Stimulated activated CD8-positive, alpha-beta memory T cell treated with anti-CD3 and anti-CD28 coated beads, Interleukin-4, amount 100 ng/mL, for 4 hours (primary cell): ENCODE measurements at places on chromosomes 6 and 20.
A peak's percentile ranks its signal among the peaks of the same experiment; 100 is the strongest.

DNA sequence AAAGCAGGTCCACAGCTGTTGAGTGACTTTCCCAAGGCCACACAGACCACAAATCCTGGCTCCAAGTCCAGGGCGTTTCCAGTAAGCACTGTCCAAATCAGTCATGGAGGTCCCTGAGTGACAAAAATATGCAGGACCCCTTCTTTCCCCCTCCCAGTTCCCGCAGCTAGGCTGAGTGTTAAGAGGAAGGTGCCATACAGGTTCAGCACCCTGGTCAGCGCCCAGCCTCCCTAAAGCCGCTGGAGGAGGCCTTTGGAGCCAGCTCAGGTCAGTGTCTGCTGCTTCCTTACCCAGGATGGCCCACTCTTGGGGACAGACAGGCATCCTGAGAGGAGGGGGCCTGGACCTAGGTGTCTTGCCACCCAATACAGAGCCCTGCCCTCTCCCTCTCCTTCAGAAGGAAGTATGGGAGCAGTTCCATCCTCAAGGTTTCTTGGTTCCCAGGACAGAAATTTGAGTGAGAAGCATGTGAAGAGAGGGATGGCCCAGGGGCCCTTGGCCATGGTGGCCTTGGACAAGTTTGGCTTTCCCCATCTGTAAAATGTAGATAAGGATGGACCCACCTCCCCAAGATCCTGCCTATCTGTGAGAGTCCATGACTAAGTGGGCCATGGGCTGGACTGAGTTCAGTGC, 13.2 kb downstream of the TMEM74B start:
- no peak for DNase-seq

GRCh38 chr6:142210606-142211005, 63.5 kb downstream of the VTA1 start:
- no peak for DNase-seq

- DNase-seq = no peak
These were observed 118.0 kb upstream of the MARCKS start for GRCh38 chr6:113739041-113739655.

- no peak for DNase-seq
These were observed 47.7 kb upstream of the ENPP5 start for GRCh38 chr6:46218457-46218856.

DNA sequence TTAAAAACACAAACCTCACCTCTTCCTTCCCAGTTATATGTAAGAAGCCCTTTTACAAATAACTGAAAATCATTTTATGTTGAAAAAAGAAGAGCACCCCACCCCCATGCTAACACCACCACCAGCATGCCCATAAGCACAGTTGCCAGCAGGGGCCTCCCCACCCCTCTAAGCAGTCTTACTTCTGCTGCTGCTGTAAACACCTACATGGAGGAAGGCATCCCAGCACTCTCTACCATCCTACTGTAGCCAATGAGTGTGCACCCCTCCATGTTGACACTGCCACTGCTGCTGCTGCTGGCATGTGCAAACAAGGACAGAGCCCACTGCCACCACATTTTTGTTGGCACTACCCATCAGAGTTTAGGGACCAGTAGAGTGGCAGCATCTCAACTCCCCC, 49.6 kb upstream of the PHIP start:
- no peak for DNase-seq

DNA sequence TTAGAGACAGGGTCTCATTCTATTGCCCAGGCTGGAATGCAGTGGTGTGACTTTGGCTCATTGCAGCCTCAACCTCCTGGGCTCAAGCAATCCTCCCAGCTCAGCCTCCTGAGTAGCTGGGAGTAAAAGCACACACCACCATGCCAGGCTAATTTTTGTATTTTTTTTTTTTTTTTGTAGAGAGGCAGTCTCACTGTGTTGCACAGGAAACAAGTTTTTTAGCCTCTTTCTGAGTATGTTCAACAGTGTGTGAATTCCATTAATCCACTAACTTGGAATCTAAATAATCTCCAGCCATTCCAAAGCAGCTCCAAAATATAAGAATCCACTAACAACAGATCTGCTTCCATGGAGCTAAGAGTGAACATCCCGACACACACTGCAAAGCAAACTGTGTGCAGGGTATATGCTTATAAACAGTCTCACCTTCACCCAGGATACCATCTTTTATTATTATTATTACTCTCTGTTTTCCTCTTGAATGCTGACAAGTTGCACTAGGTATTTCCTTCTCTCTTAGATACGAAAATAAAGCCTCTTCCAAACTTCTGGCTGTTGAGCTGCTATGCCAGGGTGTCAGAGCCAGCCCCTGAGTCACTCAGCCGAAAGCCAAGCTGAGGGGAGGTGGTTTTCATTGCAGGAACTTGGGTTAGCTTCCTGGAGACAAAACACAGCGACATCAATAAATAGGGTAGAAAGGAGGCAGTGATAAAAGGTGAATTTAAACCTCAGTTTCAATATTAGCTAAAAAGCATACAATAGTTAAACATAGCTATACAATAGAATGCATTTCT, 264.9 kb downstream of the HIVEP2 start:
- no peak for DNase-seq

DNA sequence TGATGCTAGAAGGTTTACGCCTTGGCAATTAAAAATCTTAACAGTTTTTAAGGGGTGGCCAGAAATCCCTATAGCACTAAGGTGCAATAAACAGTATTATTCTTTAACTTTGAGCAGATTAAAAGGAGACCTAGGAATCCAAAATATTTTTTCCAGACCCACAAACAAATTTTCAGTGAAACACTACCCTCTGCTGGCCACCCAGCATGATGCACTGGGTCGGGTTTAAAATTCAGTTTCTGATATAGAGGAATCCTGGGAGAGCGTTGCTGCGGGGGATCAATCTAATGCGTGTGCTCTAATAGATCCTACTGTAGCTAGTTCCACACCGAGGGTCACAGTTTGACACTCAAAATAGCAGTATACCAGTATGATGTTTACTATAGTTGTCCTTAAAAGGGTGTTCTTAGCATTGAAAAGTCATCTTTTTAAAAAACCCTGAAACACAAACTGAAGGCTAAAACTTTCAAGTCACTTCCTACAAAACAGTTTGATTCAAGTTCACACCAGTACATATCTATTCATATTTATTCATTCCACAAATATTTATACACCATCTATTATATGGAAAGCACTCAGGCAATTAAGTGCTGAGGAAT, 10.2 kb downstream of the UBE3D start:
- no peak for DNase-seq

GRCh38 chr20:46132705-46133120, 14.6 kb downstream of the CD40 start:
- DNase-seq = peak; percentile 20

- DNase-seq = no peak
These were observed 23.5 kb downstream of the PLAGL2 start for GRCh38 chr20:32183947-32184635.

- no peak for DNase-seq
These were observed 153.3 kb upstream of the SNX9 start for GRCh38 chr6:157669747-157670216.

DNA sequence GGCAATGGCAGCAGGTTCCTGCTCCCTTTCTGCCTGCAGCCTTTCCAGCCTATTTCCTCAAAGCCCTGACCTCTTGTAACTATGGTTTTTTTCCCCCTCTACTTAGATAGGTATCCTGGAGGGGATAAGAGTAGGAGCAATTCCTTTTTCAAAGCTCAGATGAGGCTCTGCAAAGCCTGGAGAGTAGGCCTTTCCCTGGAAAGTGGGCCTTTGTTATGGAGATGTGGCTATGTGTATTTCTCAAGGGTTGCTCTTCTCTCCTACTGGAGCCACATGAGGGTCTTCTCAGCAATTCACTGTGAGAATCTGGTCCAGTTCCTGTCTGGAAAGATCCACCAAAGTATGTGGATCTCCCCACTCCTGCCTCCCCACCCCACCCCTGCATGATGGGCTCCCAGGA, 96.0 kb downstream of the DTD1 start:
- DNase-seq = no peak

- DNase-seq = no peak
These were observed 55.0 kb downstream of the ALDH5A1 start for GRCh38 chr6:24549674-24550353.

DNA sequence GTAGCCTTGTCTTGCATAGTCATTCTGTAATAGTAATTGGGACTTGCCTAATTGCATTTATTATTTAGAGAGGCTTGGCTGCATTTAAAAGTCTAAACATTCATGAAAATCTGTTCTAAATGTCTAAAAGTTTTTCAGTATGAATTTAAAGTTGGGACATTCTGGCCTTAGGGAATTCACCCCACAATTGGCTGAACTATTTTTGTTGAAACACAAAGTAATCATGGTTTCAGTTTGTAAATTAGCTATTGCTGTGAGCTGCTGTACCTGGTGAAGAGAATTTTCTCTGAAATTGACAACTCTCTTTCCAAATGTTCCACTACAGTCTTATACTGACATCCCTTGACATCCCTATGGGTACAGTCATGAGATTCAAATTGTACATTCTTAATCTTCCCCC, 253.0 kb downstream of the FARS2 start:
- DNase-seq = no peak

DNA sequence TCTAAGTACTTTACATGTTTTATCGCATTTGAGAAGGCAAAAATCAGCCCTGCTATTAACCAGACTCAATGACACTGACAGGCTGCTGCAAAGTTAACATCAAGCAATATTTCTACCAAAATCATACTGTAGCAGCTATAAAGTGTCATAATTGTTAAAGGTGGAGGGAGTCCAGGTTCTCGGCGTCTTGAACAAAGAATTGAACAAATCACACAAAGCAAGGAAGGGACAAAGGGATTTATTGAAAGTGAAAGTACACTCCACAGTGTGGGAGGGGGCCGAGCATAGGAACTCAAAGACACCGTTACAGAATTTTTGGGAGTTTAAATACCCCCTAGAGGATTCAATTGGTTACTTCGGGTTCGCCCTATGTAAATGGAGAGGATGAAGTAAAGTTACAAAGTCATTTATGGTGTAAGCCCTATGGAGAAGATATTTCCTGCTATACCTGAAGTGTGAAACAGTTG, 12.9 kb upstream of the ZNF391 start:
- DNase-seq = no peak

DNA sequence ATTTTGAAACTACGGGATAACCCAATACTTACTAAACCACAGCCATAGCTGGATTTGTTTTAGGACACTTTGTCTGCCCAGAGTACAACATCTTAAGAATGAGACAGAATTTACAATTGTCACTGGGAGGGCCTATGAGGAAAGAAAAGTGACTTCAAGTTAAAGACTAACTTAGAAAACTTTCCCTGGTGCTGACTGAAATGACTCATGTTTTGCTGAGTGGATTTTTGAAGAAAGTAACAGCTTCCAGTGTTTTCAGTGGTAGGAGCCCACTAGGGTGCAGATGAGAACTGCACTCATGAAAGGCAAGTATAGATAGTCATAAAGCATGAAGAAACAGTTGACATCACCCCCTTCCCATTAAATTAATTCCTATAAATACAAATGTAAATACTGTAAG, 988.2 kb upstream of the MAP3K7 start:
- DNase-seq = no peak

DNA sequence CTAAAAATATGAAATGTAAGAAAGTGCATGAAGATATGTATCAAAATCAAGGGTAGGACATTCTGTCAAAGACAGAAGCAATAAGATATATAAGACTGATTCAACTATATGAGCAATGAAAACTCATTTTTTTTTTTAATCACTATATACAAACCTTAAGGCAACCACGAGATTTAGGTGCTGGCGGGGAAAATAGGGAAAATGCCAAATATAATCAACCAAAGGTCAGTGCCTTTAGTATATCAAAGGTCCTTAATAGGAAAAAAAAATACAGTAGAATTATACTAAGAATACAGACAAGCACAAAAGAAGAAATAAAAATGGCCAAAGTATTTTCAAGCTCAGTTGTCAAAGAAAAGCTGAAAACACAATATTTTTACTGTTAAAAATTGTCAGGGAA, 24.1 kb downstream of the SUPT3H start:
- no peak for DNase-seq

DNA sequence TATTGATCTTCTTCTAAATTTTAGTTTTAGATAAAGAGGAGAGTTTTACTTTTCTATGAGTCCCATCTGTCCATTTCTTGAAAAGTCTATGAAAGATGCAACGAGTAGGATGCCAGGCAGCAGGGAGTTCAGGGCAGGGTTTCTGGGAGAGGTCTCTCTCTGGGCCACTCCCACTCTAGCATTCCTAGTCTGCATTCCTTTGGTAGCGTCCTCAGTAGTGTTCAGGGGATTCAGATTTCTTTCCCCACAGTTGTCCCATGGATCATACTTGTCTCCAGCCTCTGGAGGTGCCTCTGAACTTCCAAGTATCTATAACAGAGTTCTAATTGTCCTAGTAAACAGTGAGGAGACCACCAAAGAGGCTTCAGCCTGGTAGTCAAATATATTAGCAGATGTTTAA, 225.3 kb downstream of the RIMS1 start:
- no peak for DNase-seq

DNA sequence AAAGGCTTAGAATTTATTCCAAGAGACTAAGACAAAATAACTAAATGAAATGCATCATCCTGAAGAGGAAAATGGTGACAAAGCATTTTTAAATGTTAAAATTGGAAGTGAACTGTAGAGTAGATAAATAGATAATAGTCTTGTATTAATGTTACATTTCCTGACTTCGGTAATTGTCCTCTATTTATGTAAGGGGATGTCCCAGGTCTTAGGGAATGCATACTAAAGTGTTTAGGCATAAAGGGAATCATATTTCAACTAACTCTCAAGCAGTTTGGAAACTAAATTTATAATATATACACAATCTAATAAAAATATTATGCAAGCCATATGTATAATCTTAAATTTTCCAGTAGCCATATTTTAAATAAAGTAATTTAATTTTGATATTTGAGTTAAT, 159.3 kb downstream of the WDR27 start:
- DNase-seq = no peak

GRCh38 chr20:34888468-34888867, 12.1 kb downstream of the ACSS2 start:
- no peak for DNase-seq

DNA sequence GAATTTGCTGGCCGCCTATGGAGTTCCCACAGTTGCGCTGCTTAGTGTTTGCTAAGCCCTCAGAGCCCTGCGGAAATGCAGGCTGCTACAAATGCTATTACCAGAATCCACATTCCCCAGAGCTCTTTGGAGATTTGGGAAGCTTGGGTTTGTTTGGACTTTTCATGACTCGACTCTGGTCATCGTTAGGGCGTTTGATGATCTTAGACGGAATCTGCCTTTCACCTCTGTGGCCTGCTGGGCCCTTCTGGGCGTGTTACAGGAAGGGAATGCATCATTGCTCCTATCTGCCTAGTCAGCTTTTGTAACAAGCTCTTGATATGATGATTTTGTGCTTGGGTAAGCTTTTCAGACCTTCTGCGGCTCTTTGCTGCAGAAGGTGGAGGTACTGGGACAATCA, 50.8 kb downstream of the EYA2 start:
- DNase-seq = no peak

GRCh38 chr6:134352786-134353480, 35.0 kb upstream of the SGK1 start:
- DNase-seq = no peak
